NCI-H1417 (cell line): ENCODE measurements at places on chromosomes 11 and 22.

DNA sequence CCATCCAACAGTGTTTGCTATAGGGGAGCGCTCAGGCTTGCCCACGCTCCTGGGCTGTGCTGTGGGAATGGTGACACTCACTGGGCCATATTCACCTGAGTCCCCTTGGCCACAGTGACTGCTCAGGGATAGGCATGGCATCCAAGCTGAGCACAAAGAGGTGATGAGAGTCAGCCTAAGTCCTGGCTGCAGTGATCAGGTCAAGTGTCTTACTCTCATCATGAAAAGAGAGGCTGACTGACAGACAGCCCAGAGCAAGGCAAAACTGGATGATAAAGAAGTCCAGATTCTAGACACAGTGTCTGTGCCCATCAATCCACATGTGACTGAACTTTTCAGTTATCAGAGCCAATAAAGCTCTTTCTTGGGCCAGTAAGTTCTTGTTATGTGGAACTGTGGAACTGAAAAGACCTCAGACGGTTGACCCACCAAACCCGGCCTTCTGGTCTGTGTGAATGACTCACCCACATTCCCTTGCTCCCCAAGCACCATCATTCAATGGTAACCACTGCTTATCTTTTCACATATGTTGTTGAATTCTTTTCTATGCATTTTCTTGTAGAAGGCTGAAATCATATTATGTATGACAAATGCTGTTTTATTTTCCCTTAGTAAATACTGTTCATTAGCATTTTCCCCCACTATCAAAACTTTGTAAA is 43.2 kb upstream of the YPEL1 start:
- no peak for DNase-seq

GRCh38 chr11:19966441-19966840 is 193.8 kb downstream of the DBX1 start:
- DNase-seq, result peak; percentile 10

GRCh38 chr22:29267858-29268510 is at the start of the genes EWSR1 and RHBDD3:
TSS of gene EWSR1 (plus strand) at chr22:29268268. CDS start at chr22:29268337, 69 bp downstream.
TSS of gene RHBDD3 (minus strand) at chr22:29267981. CDS start at chr22:29265626, 2,355 bp downstream.
- DNase-seq, result peak; percentile 95

DNA sequence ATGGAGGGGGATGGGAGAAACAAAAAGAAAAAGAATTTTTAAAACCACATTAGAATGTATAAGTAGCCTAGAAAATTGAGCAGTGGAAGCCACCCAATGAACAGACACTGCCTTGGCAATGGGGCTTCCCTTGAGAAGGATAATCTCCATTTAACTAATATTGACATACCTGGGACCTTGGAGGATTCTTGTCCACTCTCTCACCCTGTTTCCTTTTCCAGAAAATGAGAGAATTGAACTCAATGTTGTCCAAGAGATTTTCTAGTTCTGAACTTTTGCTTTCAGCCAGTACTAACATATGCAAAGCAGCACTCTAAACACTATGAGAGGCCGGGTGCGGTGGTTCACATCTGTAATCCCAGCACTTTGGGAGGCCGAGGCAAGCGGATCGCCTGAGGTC is 524 bp downstream of the MS4A8 start:
- DNase-seq, result no peak

DNA sequence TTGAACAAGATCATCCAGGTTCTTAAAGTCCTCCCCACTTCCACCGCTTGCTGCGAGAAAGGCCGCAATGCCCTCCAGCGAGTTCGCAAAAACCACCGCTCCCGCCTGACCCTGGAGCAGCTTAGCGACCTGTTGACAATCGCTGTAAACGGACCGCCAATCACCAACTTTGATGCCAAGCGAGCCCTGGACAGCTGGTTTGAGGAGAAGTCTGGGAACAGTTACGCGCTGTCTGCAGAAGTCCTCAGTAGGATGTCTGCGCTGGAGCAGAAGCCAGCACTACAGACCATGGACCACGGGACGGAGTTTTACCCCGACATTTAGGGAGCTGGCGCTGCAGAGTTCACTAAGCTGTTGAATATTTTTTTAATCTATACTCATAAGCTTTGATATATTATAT is 58.3 kb downstream of the SYT13 start:
- DNase-seq, result no peak

- no peak for DNase-seq
Measured at GRCh38 chr11:75476739-75477613, 44.0 kb upstream of the KLHL35 start.

DNA sequence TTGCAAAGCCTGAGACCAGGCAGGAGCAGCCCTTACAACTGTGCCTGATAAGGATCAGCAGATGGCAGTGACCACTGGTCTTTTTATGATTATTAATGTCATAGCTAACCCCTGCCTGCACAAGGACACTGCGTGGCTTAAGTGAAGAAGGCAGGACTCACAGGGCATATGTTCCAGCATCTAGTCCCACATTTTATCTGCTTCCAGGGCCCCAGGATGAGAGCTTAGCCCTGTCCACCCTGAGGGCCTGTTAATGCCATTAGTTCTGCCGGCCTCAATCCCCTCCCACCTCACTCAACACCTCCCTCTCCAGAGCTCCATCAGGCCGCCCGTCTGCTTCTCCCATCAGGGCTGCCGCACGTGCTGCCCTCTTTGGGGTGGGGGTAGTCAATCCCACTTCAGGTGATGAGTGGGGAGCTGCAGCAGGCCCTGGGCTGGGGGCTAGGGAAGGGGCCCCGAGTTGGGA is 33.1 kb upstream of the TSPAN18 start:
- no peak for DNase-seq

- peak; percentile 51 for DNase-seq
Measured at GRCh38 chr11:126317756-126318573, 14.1 kb downstream of the DCPS start.

GRCh38 chr22:44595841-44596341 is 97.9 kb upstream of the RTL6 start:
- DNase-seq, result peak; percentile 70

DNA sequence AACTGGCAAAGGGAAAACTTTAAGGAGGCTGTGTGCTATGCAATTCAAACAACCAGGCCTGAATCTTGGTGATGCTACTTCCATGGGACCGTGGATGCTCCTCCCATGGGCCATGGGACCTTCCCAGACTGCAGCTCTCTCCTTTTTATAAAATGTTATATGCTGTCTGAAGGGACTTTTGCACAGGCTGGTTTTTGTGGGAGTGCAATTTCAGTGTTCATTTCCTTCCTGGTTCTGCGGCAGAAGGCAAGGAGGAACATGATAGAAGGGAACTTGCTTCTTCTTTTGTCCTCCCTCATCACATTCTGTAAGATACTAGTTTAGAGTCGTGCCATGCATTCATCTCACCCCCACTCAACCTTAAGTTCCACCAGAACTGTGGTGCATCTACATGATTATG is 68.9 kb downstream of the C11orf58 start:
- DNase-seq, result no peak

DNA sequence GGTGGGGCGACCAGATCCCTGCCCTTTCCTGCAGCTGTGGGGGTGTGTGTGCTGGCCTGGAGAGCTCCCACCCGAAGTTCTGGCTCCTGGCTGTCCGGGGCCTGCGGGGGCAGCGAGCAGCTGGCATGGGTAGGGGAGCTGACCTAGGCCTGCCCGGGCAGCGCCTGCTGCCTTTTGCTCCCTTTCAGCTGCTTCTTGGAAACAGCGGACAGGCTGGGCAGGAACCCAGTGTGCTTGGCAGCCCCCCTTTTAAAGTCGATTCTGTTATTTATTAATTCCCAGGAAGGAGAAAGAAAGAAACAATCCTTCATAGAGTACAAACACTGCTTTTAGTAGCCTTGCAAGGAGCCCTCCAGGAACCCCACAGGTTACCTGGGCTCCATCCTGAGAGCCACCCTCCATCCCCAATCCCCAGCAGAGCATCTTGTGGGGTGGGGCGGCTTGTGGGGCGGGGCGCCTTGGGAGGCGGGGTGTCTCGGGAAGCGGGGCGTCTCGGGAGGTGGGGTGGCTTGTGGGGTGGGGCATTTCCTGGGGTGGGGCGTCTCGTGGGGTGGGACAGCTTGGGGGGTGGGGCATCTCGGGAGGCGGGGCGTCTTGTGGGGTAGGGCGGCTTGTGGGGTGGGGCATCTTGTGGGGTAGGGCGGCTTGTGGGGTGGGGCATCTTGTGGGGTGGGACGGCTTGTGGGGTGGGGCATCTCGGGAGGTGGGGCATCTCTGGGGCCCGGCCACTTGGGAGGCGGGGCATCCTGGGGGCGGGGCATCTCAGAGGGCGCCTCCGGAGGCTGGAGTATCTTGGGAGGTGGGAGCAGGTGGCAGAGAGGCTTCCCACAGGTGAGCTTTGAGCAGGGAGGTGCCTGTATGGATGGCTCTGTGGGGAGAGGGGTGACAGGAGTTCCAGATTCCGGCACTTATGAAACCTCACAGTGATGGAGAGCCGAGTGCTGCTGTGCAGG is 7.0 kb downstream of the CD81 start:
- no peak for DNase-seq

DNA sequence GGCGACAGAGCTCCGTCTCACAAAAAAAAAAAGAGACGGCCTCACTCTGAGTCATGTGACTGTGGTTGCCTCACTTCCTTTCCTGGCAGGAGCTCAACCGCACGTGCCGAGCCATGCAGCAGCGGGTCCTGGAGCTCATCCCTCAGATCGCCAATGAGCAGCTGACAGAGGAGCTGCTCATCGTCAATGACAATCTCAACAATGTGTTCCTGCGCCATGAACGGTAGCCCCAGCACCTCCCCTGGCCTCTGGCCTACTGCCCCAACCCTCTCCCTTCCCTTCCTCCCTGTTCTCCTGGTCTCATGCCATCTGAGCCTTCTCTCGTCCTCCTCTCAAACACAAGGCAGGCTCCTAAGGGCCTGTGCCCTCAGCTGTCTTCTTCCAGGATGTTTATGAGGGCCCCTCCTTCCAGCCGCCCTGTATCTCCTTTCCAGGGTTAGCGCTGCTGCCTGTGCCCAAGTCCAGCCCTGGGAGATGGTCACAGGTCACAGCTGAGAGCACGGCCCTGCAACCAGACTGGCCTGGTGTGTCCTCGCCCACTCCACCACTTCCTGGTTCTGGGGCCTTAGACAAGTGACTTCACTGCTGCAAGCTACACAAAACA is 30.7 kb downstream of the TOM1 start:
- DNase-seq, result no peak

- no peak for DNase-seq
Measured at GRCh38 chr11:114082767-114083181, 23.3 kb downstream of the ZBTB16 start.

DNA sequence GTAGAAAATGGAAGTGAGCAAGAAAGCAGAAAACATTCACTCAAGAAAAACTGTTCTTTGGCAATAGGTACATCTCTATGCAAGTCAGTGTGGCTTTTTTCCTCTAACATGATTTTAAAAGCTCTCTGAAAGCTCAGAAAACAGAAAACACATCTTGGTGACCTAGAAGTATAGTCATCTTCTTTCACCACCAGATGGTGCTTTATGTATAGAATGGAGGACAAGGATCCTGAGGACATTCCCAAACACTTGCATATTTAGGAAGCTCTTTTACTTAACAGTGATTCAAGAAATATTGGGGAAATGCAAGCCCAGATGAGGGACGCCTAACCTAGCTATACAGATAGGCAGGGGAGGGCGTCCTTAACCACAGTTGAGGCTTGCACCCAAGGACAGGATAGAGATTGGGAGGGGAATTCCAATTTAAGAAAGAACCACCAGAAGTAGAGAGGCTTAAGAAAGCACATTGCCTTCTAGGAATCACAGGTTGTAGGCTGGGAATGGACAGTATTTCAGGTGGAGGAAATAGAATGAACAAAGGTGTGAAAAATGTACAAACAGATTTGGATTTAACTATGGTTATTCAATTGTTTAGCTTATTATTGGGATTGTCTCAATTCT is 13.8 kb upstream of the CCDC81 start:
- DNase-seq, result no peak

DNA sequence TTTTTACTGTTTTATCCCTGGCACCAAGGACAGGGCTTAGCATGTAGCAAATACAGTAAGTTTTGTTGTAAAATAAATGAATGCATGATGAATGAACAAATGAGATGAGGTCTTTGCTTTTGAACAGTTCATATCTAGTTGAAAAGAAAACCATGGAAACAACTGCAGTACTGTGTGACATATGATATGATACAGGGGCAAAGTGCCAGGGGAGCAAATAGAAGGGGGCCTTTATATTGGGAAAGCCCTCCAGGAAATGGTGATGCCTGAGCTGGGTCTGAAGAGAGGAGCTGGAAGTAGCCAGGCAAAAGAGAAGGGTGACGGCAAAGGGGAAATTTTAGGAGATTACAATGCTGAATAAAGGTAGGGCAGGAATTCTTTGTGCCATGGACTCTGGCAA is 63.8 kb upstream of the UCP3 start:
- no peak for DNase-seq

- no peak for DNase-seq
Measured at GRCh38 chr11:6319704-6320410, 444 bp downstream of the CAVIN3 start.

GRCh38 chr11:59899532-59899931 is 20.9 kb downstream of the OOSP3 start:
- no peak for DNase-seq

- DNase-seq, result no peak
Measured at GRCh38 chr11:82842019-82842418, 58.2 kb downstream of the PRCP start.

- DNase-seq, result no peak
Measured at GRCh38 chr11:76756341-76756741, 26.8 kb upstream of the TSKU start.

DNA sequence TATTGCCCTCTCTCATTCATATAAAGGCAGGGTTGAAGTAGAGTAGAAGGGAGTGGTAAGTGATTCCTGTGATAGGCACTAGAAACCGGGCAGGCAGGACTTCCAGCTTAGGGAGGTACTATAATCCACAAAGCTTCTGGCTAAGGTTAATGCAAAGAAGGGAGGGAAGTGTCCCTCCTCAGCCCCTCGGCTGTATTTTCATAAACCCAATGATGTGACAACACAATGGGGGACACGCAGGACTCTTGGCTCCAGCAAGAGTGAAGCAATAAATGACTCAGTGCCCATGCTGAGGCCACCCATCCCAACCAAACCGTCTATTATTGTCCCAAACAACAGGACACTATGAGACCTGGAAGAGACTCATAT is 90.7 kb downstream of the ETS1 start:
- no peak for DNase-seq

DNA sequence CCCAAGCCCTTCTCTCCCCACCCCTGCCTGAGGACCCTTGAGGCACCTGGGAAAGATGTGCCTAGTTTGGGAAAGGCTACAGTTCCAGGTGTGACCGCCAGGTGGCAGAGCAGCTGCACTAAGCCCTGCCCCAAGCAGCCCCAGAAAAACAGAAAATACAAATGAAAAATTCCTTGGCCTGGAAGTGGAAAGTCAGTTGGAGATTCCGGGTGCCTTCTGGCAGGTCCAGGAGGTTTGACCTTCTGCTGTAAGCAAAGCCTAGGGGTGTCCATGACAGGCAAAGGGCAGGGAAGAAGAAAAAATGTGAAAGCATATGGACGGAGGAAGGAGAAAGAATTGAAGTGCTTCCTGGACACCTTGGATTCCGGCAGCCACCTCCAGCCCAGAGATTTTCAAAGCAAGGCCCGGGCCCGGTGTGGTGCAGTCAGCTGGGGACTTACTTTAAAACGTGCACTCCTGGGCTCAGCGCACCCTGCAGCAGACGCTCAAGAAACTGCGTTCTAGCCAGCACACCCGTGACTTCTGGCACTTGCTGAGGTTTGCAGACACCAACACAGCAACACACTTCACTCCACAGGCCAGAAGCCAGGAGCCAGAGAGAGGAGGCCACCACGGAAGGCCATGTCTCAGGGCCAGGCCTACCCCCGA is 37.3 kb upstream of the SLC22A12 start:
- peak; percentile 75 for DNase-seq
